Kidney tubule cell (primary cell): ENCODE measurements at places on chromosomes 3 and 15.

GRCh38 chr3:66536791-66537190 lies 36.0 kb upstream of the LRIG1 start:
- DNase-seq, result no peak

GRCh38 chr15:74541494-74542165 lies 610 bp downstream of the ARID3B start:
- DNase-seq, result peak; percentile 82

- DNase-seq, result no peak
Measured at GRCh38 chr15:90887037-90887481, 2.8 kb downstream of the FES start.

DNA sequence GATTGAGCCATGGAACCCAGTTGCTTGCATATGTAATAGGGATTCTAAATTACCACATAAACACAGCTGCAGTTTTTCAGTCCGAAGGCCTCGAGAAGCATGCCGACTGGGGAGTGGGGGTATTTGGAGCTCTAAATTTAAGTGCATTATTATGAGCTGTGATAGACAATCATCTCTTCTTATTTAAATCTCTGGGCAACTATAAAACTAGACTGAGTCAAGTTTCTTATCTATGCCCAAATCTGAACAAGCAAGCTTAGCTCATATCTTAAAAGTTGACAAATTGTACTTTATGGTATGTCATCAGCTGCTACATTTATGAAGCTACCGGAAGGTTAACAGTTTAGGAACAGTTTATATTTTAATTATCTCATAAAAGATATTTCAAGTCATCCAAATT lies 19.5 kb upstream of the THRB start:
- no peak for DNase-seq

GRCh38 chr3:149003653-149004305 lies 12.4 kb downstream of the GYG1 start:
- peak; percentile 81 for DNase-seq

GRCh38 chr15:67000896-67001295 lies 64.5 kb upstream of the SMAD3 start:
- DNase-seq, result no peak
